Metanephros (tissue), 2 donors: ENCODE measurements at places on chromosomes 11 and 22. TPM values are rescaled to one million over a fixed set of nuclear protein-coding genes. Genes with fewer than 3 reads are reported as not detected.

Gene MS4A6A
- 50.2 TPM for total RNA-seq

Gene CEND1
- total RNA-seq, result 0.12 TPM

Gene CRYAB
- total RNA-seq, result 54.8 TPM

Gene FBLN1
- 145 TPM for total RNA-seq

Gene GLB1L3
- 0.35 TPM for total RNA-seq

Gene MAP4K2
- total RNA-seq, result 23.6 TPM

Gene TAGLN
- total RNA-seq, result 150 TPM

Gene GPR83
- 0.41 TPM for total RNA-seq

Gene RTN4RL2
- 2.5 TPM for total RNA-seq

Gene CASP12
- total RNA-seq, result 0.23 TPM

Gene SCGB1D2
- total RNA-seq, result not detected

Gene RBX1
- total RNA-seq, result 34.6 TPM

Gene MB
- 41.5 TPM for total RNA-seq

Gene RABL2B
- total RNA-seq, result 17.2 TPM

Gene MYEOV
- total RNA-seq, result 2.0 TPM

Gene OPCML
- 17.4 TPM for total RNA-seq

Gene CCDC88B
- 10.8 TPM for total RNA-seq

Gene TMPRSS4
- total RNA-seq, result 13.7 TPM

Gene KRTAP5-7
- total RNA-seq, result 0.23 TPM

Gene NDUFA6
- 54.1 TPM for total RNA-seq

Gene SLC35F2
- total RNA-seq, result 12.1 TPM

Gene SEC14L3
- not detected for total RNA-seq
